Esophagus squamous epithelium (tissue), 5 donors: ENCODE measurements at places on chromosomes 16 and 17.

DNA sequence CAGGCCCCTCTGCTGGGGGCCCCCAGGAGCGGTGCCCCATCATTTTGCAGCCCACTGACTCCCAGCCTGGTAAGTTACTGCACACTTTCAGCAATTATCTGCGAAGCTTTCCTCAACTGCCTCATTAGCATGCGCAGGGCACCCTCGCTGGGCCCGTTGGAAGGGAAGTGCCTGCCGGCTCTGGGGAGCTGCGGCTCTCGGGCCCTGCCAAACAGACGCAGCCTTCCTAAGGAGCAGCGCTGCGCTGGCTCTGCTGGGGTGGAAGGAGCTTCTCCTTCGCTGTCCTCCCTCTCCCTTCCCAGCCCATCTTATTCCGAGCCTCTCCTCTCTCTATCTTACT, 71.0 kb downstream of the RBBP6 start:
- DNase-seq = no peak

- no peak for DNase-seq
Observed at GRCh38 chr16:67542464-67542863, 13.8 kb downstream of the RIPOR1 start.

DNA sequence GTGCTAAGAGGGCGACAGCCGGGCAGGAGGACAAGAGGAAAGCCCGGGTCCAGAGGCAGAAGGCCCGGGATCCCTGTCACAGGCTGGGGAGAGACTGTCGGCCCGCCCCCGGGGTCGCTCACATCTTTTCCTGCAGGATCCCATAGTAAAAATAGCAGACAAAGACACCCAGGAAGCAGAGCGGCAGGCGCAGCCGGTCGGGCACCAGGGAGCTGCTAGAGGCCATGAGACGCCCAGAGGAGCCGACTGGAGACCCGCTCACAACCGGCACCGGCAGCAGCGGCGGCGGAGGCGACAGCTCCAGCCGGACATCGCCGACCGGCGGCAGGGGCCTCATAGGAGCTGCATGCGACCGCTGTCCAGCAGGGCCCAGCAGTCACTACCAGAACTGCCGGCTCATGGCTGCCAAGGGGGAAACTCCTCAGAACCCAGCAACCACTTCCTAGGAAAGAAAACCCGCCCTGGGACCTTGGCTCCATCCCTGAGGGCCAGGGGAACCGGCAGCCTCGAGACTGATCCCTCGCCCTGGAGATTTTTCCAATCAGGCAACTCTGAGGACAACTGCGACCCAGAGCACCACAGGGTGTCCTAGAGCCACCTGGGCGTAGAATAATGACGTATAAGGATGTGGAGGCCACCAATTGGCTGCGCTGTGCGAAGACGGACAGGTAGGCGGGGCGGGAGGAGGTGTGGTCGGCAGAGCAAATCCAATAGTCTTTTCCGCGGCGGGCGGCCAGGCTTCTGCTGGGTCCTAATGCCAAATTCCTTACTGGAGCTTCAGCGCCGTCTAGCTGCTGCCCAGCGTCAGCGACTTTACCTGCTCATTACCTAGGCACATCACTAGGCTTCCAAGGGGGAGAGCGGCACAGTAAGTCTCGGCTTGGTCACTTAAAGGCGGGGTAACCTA, at the start of gene SLC35B1:
Gene SLC35B1 (minus strand): TSS at position 357 of the 907 bp plus-strand sequence. CDS start 131 bp downstream, at position 226.
- DNase-seq = peak; percentile 96

DNA sequence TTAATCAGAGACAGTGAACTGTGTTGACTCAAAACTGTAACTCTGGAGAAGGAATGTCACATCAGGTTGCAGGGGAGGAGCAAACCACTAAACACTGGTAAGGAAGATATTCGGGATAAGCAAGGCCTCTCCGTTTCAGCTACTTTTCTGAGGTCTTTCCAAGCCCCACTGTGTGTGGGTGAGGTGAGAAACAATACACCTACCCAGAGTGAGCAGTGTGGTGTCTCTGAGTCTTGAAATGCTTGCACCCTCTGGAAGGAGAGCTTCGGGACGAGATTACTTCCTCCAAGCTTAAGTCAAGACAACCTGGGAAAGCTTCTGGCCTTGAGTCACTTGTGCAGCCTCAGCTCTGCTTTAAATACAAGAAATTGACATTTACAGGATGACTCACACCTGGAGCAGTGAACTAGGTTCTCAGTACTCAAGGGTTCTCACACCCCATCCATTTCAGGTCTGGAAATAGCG, 2.5 kb upstream of the MAP3K14 start:
- no peak for DNase-seq

DNA sequence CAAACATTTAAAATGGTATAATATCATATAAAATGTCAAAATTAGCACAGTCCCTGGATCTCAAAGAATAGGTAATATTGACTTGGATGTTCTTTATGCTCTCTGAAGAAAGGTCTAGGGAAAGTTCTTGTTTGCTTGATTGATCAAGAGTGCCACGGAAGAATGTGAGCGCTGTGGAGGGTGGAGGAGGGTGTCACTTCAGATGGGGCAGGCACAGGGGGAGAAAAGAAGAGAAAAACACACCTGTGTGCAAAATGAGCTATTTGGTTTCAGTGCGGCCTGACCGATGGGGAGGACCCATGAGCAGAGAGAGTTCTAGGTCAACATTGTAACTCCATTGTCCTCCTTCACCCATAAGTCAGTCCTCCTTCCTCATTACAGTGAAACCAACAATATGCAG, 8.8 kb upstream of the VPS4A start:
- DNase-seq = no peak

DNA sequence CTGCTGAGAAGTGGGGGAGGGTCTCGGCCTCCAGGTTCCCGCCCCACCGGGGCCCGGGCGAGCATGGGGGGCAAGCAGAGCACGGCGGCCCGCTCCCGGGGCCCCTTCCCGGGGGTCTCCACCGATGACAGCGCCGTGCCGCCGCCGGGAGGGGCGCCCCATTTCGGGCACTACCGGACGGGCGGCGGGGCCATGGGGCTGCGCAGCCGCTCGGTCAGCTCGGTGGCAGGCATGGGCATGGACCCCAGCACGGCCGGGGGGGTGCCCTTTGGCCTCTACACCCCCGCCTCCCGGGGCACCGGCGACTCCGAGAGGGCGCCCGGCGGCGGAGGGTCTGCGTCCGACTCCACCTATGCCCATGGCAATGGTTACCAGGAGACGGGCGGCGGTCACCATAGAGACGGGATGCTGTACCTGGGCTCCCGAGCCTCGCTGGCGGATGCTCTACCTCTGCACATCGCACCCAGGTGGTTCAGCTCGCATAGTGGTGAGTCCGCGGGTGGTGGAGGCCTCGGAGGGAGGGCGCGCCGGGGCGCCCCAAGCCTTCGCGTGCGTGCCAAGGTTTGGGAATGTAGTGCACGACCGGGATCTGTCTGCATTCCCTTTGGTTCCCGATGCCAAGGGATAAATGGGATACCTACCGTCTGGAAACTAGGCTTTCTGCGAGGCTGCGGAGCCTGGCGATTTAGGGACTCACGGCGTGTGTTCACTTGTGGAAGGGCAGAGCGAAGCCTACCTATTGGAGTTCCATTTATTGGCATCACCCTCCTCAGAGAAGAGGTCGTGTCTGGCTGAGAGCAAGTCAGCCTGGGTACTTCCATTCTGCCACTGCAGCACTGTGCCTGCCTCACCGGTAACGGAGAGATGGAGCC, 1.0 kb downstream of the ZNRF1 start:
- DNase-seq = no peak

DNA sequence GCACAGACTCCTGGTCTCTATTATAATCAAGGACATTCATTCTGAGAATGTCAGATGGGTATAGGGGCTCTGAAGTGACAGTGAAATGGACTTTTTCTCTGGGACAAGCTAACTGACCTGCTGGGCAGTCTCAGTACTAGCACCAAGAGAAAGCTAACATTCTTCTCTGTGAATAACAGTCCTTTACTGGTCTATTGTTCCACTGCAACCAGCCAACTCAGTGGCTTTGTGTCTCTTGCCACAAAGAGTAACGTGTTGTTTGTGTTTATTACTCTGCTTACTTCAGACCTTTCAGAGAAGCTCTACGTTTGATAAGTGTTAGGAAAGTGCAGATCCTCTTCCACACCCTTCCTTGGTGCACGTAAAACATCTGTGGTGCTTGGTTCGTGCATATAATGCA, 61.5 kb upstream of the BCAR1 start:
- no peak for DNase-seq

GRCh38 chr17:35018814-35019213, 38.5 kb downstream of the LIG3 start:
- DNase-seq = no peak

GRCh38 chr16:89368604-89369249, 121.6 kb downstream of the ANKRD11 start:
- DNase-seq = no peak

GRCh38 chr17:78661093-78661770, 84.0 kb upstream of the DNAH17 start:
- no peak for DNase-seq

DNA sequence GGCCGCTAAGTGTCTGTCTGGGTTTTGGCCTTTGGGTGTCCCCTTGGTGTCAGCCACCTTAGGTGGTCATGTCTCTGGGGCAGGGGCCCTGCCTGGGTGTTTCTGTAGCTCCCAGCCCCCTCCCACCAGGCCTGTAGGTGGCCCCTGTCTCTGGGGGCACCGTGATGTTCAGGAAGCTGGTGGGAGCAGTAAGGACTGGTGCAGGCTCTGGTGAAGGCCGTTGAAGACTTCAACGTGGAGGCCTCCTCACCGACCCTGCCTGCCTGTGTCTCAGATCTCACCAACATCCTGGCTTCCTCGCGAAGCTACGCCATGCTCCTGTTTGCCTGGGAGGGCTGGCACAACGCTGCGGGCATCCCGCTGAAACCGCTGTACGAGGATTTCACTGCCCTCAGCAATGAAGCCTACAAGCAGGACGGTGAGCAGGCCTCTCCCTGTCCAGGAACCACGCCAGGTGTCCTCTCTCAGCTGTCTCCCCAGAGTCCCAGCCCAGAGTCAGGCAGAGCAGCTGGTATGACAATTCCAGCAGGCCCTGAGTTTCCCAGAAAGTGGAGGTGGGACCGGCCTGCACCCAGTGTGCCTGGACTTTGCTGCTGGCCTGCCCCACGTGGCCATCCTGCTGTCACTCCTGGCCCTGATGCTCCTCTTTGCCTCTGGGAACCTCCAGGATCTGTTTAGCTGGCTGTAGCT, 2.8 kb downstream of the ACE start:
- DNase-seq = no peak

DNA sequence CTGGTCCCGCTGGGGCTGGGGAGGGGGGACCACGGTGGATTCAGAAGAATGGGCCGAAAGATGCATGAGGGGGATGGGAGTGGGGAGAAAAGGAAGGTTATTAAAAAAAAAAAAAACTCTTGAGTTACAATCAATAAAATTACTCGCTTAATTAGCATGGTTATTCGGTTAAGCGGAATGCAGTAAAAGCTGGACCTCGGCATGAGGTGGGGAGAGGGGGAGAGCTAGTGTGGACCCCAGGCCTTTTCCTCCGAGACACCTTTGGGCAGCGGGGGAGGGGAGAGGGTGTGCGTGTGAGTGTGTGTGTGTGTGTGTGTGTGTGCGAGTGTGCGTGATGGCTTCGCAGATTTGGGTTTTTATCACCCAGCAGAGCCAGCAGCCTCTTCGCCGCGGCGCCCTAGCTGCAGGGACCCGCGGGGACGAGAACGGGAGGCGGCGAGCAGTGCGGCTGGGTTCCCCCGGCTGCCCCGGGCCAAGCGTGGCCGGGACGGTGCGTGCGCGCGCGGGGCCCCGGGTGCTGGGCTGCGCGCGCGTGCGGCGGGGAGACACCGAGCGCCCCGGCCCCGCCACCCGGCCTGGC, 3.7 kb downstream of the BAHCC1 start:
- no peak for DNase-seq

GRCh38 chr17:71184716-71185115, 936.1 kb upstream of the SOX9 start:
- DNase-seq = no peak

DNA sequence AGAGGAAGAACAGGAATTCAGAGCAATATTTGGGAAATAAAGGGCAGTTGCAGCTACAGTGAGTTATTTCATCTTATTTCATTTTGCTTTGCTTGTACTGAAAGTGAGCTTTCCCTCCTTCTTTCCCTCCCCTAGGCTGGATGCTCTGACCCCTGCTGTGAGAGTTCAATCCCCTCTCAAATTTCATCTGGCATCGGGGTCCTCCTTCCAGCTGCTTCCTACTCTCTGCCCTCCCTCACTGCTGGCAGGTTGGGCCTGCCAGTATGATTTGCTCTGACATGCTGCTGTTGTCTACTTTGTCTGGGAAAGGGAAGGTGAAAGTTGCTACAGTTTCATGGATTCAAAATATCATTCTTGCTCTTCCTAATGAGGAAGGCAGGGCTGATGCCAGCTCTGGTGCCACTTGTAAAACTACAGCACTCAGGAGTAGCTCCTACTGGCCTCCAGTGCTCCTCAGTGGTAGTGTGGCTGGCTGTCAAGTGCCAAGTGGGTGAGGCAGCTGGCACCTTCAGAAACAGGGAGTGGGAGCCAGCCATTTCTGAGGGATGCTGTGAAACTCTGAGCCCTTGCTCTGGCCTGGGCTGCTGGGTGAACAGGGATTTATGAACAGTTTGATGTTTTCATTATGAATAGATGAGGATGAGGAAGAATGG, 408.6 kb downstream of the HAPSTR1 start:
- no peak for DNase-seq

DNA sequence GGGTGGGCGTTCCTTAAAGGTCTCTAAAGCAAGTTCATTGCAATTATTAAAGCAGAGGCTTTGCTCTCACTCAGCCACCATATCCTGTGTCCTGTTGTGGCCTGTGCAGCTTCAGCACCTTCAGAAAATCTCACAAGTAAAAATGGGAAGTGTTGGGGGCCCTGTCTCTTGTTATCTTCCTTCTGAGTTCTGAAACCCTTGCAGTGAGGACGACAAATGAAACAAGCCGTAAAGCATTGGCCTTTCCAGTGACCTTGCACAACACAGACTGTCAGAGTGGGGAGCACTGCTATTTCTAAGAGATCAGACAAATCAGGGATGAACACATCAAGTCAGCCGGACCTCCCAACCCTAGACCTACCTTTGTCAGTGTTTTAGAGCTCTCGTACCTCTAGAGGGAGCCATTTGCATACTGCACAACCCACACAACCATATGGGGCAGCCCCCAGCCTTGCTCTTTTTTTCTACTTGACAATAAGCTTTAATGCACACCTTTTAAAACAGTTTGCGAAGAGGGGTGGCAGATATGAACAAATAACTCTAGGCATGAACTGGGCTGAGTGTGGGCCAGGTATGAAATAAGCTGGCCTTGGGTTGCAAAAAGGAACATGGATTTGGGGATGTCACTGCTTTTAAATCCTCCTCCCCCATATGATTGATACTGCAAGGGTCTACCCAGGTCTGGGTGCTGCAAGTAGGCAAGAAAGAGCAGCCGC, 89.8 kb downstream of the KATNIP start:
- DNase-seq = no peak

GRCh38 chr17:74467221-74467951, 952 bp downstream of the CD300A start:
- peak; percentile 22 for DNase-seq

- DNase-seq = no peak
Observed at GRCh38 chr17:1078831-1079561, 82.1 kb downstream of the TIMM22 start.
